ENCODE measurements at places on chromosomes 12 and 14.

DNA sequence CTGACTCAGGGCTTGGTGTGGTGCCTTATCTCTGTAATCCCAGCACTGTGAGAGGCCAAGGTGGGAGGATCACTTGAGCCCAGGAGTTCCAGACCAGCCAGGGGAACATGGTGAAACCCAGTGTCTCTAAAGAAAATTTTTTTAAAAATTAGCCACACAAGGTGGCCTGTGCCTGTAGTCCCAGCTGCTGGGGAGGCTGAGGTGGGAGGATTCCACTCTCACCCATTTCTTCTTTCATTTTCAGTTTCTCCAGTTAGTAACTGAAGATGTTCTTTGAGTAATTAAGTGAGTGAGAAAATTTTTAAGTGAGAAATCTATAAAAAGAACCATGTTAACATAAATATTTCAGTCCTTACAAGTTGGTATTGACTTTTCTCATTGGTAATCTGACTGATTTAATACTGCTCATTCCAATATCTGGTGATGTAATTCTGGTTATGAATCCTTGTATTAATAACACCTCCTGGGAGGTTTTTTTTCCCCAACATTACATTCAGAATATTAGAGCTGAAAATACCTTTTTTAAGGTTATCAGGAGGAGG, 6.1 kb downstream of the METTL3 start:
- DNase-seq: no peak
- H3K36me3 ChIP-seq: peaks cover 41% of the 10 kb centered on the region
- no peak overlapping the region for H3K4me3 ChIP-seq

DNA sequence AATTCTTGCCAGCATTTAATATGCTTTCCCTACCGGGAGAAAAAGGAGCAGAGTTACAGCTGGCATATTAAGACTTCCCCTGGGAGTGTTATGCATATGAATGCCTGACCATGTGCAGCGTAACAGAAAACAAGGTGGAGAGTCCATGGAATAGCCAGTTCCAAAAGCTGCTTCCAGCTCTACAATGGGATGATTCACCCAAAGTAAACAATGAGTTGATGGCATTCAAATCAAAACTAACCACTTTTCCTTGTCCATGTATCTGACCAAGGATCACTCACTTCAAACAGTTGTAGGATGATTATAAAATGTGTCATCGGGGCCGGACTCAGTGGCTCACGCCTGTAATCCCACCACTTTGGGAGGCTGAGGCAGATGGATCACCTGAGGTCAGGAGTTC, 48.1 kb upstream of the BICDL1 start:
- no peak overlapping the region for H3K4me3 ChIP-seq
- no peak overlapping the region for H3K27ac ChIP-seq
- H3K27me3 ChIP-seq: no peaks in the 10 kb centered on the region
- peaks cover 3% of the 10 kb centered on the region for H3K4me1 ChIP-seq

DNA sequence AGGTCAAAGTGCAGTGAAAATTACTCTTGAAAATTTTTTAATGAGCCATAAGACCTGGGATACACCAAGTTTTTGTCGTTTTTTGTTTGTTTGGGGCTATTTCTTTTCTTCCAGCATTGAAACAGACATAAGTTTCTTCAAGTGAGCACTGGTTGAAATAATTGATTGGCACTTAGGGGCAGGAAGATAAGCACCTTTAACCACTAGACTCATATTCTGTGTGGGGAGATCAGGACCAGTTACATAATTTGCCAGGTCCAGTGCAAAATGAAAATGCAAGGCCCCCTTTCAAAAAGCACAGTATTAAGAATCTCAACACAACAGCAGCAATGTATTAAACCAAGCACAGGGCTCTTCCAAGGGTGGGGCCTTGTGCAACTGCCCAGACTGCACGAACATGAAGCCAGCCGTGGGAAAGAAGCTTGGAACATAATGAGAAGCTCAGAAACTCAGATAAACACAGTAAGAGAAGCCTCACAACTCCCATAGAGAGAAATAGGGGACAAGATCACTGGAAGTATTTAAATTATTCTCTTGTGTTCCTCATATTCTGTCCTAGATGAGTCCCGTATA, 3.2 kb upstream of the TCP11L2 start:
- peaks cover 32% of the 10 kb centered on the region for H3K4me1 ChIP-seq
- no peak overlapping the region for H3K4me3 ChIP-seq
- H3K27me3 ChIP-seq: no peaks in the 10 kb centered on the region
- no peak overlapping the region for H3K27ac ChIP-seq
- H3K36me3 ChIP-seq: peaks cover 4% of the 10 kb centered on the region
- no peak for DNase-seq

DNA sequence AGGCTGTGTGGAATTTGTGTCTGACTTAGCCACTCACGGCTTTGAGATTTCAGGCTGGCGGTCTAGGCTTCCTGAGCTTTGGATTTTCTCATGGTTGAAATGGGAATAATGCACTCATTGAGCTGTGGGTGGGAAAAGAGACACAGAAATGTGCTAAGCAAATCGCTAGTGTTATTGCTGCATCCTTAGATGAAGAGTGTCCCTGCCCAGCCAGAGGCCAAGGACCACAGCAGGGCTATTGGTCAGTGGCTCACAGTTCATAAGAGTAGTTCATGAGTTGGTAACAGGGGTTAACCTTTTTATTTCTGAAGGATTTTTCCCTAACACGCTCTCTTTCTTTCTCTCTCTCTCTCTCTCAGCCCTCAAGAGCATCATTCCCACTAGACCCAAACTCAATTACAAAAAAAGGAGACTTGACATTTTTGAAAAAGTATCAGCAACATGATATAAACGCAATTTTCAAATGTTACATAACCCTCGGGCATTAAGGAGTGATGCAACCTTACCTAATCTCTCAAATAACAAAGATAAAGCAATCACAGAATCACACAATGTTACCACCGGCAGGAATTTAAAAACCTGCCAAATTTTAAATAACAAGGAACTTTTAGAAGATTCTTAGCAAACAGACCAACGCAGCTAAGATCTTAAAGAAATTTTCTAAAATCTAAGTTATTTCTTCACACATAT, 36.7 kb upstream of the RMST start:
- H3K27ac ChIP-seq: no peak overlapping the region
- no peaks in the 10 kb centered on the region for H3K4me1 ChIP-seq
- H3K27me3 ChIP-seq: no peaks in the 10 kb centered on the region
- no peaks in the 10 kb centered on the region for H3K36me3 ChIP-seq
- no peak overlapping the region for H3K4me3 ChIP-seq
- DNase-seq: no peak

- no peaks in the 10 kb centered on the region for H3K36me3 ChIP-seq
- H3K27me3 ChIP-seq: no peaks in the 10 kb centered on the region
- no peaks in the 10 kb centered on the region for H3K4me1 ChIP-seq
- H3K4me3 ChIP-seq: no peak within 1 kb of the TSS
- DNase-seq: no peak
These were observed at the start of gene PTPRB for GRCh38 chr12:70637303-70638085. Gene PTPRB, minus strand, starts transcription at chr12:70637429. Its CDS starts 34 bp downstream, at chr12:70637395.

DNA sequence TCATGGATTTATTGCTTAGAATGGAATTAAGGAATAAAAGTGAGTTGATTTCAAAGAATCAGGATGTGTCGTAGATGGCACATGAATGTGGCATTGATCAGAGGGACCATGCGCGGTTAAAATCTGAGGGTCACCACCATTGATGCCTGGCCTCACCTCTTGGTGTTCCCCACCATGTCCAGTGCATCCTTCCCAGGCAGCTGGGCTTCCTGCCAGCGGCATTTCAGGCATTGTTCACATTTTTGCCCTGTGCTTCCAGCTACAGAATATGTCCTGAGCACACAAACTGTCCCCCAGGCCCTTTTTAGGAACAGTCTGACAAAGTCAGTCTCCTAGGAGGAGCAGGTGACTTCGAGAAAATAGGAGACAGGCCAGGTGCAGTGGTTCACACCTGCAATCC, 42.0 kb upstream of the TSPAN9 start:
- no peak overlapping the region for H3K27ac ChIP-seq
- H3K4me3 ChIP-seq: no peak overlapping the region
- H3K36me3 ChIP-seq: no peaks in the 10 kb centered on the region
- H3K27me3 ChIP-seq: no peaks in the 10 kb centered on the region
- DNase-seq: no peak

GRCh38 chr14:89167705-89168104, 249.3 kb downstream of the FOXN3 start:
- DNase-seq: no peak
- no peak overlapping the region for H3K27ac ChIP-seq
- H3K27me3 ChIP-seq: no peaks in the 10 kb centered on the region
- no peak overlapping the region for H3K4me3 ChIP-seq
- H3K4me1 ChIP-seq: no peaks in the 10 kb centered on the region

DNA sequence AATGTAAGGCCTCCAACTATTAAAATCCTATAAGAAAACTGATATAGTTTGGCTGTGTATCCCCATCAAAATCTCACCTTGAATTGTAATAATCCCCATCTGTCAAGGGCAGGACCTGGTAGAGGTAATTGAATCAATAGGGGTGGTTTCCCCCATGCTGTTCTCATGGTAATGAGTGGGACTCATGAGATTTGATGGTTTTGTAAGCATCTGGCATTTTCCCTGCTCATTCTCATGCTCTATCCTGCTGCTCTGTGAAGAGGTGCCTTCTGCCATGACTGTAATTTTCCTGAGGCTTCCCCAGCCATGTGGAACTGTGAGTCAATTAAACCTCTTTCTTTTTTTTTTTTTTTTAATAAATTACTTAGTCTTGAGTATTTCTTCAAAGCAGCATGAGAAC, 31.9 kb downstream of the TSPAN19 start:
- H3K27ac ChIP-seq: no peak overlapping the region
- H3K4me3 ChIP-seq: no peak overlapping the region
- H3K4me1 ChIP-seq: no peaks in the 10 kb centered on the region
- DNase-seq: no peak
- no peaks in the 10 kb centered on the region for H3K27me3 ChIP-seq

DNA sequence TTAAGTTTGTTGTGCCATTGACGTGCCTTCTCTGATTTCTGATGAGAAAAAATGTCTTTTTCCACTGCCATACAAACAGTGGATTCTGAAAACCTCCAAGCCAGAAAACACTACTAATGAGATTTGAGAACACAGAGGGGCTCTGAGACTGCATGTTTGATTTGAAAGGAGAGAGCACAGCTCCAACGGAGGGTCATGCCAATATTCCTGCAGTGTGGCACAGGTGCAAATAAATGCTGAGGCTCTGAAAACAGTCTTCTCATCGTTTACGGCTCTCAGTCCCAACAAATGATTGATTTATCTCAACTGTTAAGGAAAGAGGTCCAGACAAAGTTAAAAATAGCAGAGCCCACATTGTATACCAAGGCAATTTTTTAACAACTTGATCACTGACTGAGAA, 128.7 kb downstream of the KCNH5 start:
- DNase-seq: no peak
- no peaks in the 10 kb centered on the region for H3K36me3 ChIP-seq
- H3K27ac ChIP-seq: no peak overlapping the region
- no peaks in the 10 kb centered on the region for H3K4me1 ChIP-seq
- H3K27me3 ChIP-seq: no peaks in the 10 kb centered on the region

DNA sequence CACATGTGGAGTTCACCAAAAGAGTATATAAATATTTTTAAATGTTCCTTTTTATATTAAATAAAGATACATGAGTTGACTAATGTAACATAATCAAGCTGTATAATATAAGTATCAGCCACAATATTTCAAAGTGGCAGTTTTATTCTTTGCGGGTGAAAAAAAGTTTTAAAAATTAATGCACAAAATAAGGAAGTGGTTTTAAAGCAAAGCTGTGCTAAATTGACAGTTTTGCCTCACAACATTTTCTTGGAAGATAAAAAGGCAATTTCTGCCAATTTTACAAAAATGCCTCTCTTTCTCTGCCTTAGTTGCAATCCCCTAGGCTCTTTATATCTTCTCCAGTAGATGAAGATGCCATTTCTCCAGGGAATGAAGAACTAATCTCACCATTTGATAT, 719.1 kb downstream of the C12orf50 start:
- DNase-seq: no peak
- H3K36me3 ChIP-seq: no peaks in the 10 kb centered on the region
- H3K4me3 ChIP-seq: no peak overlapping the region
- H3K4me1 ChIP-seq: no peaks in the 10 kb centered on the region
- no peak overlapping the region for H3K27ac ChIP-seq

DNA sequence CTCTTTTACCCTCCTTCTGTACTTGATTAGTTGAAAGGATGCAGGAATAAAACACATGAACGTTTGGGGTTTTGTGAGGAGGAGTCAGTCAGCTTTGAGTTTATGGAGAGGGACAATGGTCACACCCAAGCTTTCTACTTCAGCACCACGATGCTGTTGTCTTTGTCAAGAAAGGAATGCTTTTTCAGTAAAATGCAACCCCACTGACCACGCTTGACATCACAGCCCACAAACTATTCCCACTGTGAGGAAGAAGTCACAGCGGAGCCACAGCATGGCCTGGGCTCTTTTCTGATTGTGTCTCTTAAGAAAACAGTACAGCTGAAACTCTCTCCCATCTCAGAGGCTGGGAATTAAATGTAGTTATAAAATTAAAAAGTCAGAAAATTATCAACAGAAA, 135.2 kb downstream of the APAF1 start:
- no peak overlapping the region for H3K27ac ChIP-seq
- DNase-seq: no peak
- no peak overlapping the region for H3K4me3 ChIP-seq
- no peaks in the 10 kb centered on the region for H3K27me3 ChIP-seq
- no peaks in the 10 kb centered on the region for H3K36me3 ChIP-seq

GRCh38 chr14:105294142-105294597, 6.6 kb downstream of the BRF1 start:
- peaks cover 2% of the 10 kb centered on the region for H3K36me3 ChIP-seq
- DNase-seq: peak; percentile 81
- peak overlapping the region; percentile 32 for H3K4me3 ChIP-seq
- H3K4me1 ChIP-seq: peaks cover 56% of the 10 kb centered on the region

DNA sequence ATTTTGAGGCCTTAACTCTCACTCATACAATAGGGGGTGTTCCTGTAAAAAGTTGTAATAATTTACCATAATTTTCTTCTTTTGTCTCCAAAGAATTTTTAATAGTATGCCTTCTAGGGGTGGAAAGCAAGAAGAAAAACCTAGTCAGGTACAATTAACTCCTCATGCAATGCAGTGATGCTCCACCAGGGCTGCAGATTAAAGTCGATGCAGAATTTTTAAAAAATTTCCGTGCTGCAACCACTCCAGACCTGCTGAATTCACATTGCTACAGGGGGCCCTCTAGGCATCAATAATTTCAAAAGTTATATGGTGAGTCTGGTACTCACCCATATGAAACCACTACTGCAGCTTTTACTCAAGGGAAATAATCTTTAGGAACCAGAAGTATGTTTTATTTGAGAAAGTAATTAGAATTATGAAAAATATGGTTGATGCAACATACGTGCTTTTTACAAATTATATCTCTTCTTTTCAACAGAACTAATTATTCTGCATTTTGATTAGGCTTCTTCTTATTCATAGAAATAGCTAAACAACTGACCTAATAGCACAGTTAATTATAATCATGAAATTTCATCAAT, 353.2 kb downstream of the BCAT1 start:
- no peaks in the 10 kb centered on the region for H3K4me1 ChIP-seq
- H3K4me3 ChIP-seq: no peak overlapping the region
- no peaks in the 10 kb centered on the region for H3K27me3 ChIP-seq
- DNase-seq: no peak
- H3K36me3 ChIP-seq: no peaks in the 10 kb centered on the region

Measured in CD4-positive, alpha-beta T cell (primary cell).